ENCODE measurements at places on chromosomes 4 and X.

DNA sequence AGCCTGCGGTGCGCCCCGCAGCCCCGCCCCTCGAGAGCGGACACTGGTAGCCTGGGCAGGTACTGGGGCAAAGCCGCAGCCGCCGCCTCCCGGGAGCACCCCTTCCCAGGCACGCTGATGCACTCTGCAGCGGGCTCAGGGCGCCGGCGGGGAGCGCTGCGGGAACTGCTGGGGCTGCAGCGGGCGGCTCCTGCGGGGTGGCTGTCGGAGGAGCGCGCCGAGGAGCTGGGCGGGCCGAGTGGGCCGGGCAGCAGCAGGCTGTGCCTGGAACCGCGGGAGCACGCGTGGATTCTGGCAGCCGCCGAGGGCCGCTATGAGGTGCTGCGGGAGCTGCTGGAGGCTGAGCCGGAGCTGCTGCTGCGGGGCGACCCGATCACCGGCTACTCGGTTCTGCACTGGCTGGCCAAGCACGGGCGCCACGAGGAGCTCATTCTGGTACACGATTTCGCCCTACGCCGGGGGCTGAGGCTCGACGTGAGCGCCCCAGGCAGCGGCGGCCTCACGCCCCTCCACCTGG lies 401 bp downstream of the SOWAHD start:
- no peak for DNase-seq

- DNase-seq: peak; percentile 62
Observed at GRCh38 chr4:68344049-68344448, 5.8 kb downstream of the YTHDC1 start.

GRCh38 chr4:126427853-126428252 lies 1113.1 kb downstream of the FAT4 start:
- no peak for DNase-seq

- DNase-seq: no peak
Observed at GRCh38 chr4:17153572-17153971, 255.1 kb upstream of the LDB2 start.

- no peak for DNase-seq
Observed at GRCh38 chrX:19368576-19368975, 24.8 kb downstream of the PDHA1 start.

DNA sequence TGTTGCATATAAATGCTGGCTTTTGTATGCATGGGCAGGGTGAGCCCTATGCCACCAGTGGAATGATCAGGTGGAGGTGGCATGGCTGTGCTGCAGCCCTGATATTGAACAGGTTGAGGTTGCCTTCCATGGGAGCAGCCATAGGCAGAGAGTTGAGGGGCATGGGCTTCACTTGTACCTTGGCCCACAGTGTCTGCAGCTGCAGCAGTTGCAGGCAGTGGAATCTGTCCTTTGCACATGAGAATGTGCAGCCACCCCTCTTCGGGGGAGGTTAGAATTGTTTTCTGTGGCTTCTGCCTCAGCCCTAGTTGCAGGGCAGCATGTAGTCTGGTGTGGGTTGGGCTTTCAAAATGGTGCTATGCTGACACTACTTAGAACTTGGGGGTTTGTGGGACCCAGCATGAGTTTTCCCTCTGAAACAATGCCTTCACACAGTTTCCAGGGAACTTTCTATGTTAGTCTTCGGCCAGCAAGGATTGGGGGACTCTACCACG lies 25.4 kb upstream of the VSIG1 start:
- DNase-seq: no peak

- no peak for DNase-seq
Observed at GRCh38 chrX:66680451-66680850, 41.6 kb upstream of the EDA2R start.

- DNase-seq: no peak
Observed at GRCh38 chr4:26342328-26343037, 21.7 kb downstream of the RBPJ start.

DNA sequence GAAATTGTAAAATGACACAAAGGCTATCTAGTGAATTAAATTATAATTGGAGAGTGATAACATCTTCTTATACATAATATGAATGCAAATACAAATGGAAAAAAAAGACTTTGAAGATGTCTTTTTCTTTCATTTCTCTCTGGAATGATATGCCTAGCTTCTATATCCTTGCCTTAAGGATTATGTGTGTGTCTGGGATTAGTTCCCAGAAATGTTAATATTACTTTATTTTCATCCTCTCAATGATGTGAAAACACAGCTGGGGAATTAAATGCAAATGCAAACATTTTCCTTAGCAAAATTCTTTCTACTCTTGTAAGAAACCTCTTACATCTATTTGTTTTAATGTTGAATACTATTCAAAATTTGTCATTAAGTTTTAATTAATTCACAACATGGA lies 441.9 kb downstream of the FSTL5 start:
- DNase-seq: no peak

DNA sequence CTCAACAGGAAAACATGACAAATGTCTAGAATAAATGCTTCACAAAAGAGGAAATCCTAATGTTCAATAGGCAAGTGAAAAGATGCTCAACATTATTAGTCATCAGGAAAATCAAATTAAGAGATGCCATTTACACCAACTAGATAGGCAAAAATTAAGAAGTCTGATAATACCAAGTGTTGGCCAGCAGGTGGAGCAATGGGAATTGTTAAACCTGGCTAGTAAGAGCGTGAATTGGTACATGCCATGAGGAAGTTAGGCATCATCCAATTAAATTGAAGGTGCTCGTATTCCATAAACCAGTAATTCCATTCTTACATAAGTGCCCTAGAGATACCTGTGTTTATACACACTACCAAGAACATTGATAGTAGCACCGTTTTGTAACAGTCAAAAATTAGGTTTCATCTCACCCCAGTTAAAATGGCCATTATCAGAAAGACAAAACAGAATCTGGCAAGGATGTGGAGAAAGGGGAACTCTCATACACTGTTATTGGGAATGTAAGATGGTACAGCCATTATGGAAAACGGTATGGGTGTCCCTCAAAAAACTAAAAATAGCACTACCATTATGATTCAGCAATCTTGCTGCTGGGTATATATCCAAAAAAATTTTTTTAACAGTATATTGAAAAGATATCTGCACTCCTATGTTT lies 14.0 kb upstream of the ZCCHC18 start:
- DNase-seq: peak; percentile 76

DNA sequence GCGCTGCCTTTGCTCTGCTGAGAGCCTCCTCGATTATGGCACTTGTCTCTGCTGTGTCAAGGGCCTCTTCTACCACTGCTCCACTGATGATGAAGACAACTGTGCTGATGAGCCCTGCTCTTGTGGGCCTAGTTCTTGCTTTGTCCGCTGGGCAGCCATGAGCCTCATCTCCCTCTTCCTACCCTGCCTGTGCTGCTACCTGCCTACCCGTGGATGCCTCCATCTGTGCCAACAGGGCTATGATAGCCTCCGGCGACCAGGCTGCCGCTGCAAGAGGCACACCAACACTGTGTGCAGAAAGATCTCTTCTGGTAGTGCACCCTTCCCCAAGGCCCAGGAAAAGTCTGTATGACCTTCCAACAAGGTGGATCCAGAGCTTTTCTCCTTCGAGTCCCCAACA lies 106.8 kb upstream of the VAMP7 start:
- DNase-seq: no peak

DNA sequence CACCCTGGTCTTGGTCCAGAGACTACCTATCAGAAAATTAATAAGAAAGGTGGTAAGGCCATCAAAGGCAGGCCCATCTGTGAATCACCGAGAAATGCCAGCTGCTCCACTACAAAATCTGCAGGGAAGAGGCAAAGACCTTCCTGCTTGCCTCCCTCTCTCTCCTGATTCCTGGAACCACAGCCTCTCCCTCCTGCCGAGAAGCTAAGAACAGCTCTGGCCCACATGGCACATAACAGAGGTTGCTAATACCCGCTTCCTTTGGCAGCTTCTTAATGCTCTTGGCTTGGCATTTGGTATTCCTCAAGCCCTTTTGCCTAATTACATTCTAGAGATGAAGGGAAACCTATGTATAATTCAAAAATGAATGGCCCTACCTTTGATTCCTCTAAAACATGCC lies 32.9 kb downstream of the RAI2 start:
- DNase-seq: no peak

- DNase-seq: no peak
Observed at GRCh38 chr4:169657470-169658107, 37.2 kb downstream of the CLCN3 start.

DNA sequence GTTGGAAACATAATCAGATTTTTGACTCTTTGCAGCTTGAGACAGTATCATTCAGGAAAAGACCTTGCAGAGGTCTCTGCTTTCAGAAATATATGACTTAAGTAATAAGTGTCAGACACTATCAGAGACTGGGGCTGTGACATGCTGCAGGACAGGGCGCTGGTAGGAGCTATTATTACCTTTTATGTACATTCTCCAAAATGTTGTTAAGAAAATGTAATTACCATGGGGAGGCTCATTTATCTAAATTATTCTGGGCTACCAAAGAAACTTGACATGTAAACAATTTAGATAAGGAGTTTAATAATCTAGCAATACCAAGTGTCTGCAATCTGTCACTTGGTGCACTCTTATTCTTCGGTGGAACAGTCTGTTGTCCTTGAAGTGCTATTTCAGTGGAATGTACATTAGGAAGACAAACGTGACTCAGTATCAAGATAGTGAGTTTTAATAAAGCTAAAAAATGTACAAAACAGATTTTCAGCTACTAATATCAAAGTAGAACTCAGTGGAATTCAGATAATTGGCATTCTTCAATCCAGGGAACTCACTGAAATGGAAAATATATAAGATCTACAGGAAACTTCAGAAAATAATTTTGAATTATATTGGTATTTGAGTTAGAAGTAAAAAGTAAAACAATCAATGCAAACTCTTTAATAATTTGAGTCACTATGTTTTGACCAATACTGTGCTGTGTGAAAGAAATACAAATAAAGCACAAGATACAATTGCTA lies 214.5 kb downstream of the KCNIP4 start:
- no peak for DNase-seq

- no peak for DNase-seq
Observed at GRCh38 chrX:107683931-107684330, 55.6 kb downstream of the PRPS1 start.

GRCh38 chrX:150446151-150446550 lies 83.0 kb downstream of the MAMLD1 start:
- DNase-seq: peak; percentile 1

GRCh38 chrX:48515842-48516241 lies 5.8 kb upstream of the EBP start:
- DNase-seq: no peak

DNA sequence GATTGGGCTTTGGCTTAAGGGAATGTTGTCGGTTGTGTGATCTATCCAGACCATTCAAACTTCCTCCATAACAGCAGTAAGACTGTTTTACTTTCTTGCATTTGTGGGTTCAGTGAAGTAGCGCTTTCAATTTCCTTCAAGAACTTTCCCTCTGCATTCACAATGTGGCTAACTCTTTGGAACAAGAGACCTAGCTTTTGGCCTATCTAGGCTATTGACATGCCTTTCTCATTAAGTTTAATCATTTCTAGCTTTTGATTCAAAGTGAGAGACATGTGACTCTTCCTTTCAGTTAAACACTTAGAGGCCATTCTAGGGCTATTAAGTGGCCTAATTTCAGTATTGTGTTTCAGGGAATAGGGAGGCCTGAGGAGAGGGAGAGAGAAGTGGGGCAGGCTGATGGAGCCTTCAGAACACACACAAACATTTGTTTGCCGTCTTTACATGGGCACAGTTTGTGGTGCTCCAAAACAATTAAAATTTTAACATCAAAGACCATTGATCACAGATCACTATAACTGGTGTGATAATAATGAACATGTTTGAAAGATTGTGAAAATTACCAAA lies 34.1 kb downstream of the ADH5 start:
- no peak for DNase-seq

DNA sequence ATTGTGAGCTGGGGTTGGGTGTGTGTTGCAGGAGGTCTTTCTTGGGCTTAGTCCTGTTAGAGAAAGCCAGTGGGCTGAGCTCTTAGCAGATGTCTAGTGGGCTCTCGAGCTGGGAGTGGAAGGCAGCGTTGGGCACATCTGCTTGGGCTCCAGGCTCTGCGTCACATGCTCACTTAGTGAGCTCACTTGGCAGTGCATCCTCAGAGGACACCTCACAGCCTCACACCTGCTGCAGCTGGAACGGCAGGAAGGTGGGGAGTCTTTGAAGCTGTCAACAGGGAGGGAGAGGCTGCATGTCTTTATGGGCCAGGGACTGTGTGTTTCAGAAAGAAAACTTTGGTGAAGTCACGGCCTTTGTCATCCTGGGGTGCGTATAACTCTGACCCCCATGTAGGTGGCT lies 82.2 kb downstream of the PSAPL1 start:
- no peak for DNase-seq

- DNase-seq: no peak
Observed at GRCh38 chr4:113243312-113243711, 193.9 kb downstream of the ANK2 start.

- DNase-seq: peak; percentile 26
Observed at GRCh38 chrX:16786791-16787735, 797 bp downstream of the TXLNG start.

- DNase-seq: no peak
Observed at GRCh38 chr4:153728151-153728550, 31.7 kb downstream of the RNF175 start.

GRCh38 chrX:3549411-3549911 lies 164.0 kb downstream of the PRKX start:
- DNase-seq: no peak

DNA sequence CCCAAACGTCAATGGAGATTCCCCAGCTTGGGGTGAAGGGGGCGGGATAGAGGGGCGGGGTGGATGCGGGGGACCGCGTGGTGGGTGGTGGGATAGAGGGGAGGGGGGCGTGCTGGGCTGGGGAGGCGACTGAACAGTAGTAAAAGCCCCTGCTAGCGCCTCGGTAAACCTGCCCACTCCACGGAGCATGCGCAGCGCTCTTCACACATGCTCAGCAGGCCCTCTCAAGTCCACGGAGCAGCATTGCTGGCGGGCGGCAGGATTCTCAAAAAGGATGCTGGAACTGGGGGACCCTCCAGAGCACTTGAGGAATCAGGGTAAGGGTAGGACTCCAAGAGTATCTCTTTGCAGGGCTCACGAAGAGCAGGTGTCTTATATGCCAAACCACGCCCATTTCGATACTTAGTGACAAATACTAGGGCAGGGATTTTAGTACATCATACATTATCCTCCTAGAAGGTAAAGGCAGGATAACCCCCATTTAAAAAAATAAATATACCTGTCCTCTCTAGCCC lies 378 bp upstream of the RPS6KA6 start:
- DNase-seq: no peak

GRCh38 chr4:51884606-51885005 lies 41.7 kb downstream of the DCUN1D4 start:
- DNase-seq: no peak

DNA sequence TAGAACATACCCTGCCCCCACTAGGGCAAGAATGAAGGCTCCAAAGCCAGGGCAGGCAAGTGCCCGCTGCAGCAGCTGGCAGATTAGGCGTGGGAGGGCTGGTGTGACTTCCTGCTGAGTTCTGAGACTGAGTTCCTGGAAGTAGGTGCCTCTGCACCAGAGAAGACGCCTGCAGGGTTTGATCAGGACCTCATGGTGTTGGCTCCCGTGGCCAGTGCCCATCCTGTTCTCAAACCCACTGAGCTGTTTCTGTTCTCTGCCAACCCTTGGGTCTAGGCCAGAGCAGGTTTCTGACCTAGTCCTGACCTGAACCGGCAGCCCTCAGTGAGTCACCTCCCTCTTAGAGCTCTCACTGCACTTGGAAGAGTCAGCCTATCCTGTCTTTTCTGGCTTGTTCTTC lies 220.7 kb downstream of the HS6ST2 start:
- peak; percentile 10 for DNase-seq

Data from hematopoietic multipotent progenitor cell treated with erythropoietin and hydrocortisone succinate and interleukin-3 and kit ligand, for 8 days (in vitro differentiated cells).